GM03348 (cell line): ENCODE measurements at places on chromosomes 7 and 10.
A peak's percentile ranks its signal among the peaks of the same experiment; 100 is the strongest.

- peak; percentile 73 for DNase-seq
Measured at GRCh38 chr7:100119970-100120732, 717 bp downstream of the CNPY4 start.

- DNase-seq = no peak
Measured at GRCh38 chr10:29569795-29570194, 65.0 kb downstream of the SVIL start.

DNA sequence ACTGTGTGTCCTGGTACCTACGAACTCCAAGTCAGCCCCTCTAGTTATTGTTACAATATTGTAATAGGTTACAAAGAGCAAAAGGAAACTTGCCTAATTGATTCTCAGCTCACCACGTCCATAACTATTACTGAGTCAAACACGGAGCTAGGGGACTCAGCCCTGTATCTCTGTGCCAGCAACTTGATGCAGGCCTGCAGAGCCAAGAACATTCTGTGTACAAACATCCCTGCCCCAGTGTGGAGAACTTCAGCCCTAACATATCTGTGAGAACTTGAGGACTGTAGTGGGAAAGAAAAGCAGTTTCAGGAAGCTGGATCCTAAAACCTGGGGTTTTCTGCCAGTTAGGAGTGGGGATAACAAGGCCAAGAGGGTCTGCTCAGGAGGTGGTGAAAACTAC is 114.9 kb upstream of the PRSS58 start:
- DNase-seq = no peak

DNA sequence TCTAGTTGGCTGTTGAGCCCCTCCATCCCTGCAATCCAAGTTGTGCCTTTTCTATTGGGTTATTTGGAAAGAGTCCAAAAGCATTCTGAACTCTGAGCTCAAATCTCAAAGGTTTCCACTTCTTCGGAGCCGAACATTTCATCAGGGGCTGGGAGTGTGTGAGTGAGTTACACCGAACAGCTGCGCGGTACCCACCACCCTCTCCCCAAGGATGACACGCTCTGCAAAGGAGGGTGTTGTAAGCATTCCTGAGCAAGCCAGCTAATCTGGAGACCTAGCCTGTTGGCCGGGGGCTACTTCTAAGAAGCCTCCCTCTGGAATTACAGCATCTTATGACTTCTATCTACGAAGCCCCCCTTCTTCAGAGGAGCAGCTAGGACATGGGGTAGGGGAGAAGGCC is 270.5 kb downstream of the CREB5 start:
- no peak for DNase-seq

DNA sequence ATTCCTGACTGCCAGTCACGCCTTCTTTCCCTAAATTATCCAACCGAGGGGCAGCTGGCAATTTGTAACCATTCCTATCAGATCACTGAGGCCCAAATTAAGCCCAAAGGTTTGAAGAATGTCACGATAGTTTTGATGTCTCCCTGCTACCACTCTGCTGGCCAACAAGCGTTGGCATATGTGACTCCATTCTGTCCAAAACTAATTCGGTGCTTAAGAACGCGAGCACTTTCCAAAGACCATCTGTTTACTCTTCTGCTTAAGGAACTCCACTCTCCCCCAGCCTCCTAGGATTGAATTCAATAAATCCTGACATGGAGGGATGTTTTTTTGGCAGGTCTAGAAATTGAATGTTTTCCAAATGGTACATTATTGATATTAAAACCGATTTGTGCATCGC is 131.5 kb upstream of the CTBP2 start:
- DNase-seq = no peak

GRCh38 chr7:114922652-114923402 is 933 bp downstream of the MDFIC start:
- DNase-seq = peak; percentile 76

DNA sequence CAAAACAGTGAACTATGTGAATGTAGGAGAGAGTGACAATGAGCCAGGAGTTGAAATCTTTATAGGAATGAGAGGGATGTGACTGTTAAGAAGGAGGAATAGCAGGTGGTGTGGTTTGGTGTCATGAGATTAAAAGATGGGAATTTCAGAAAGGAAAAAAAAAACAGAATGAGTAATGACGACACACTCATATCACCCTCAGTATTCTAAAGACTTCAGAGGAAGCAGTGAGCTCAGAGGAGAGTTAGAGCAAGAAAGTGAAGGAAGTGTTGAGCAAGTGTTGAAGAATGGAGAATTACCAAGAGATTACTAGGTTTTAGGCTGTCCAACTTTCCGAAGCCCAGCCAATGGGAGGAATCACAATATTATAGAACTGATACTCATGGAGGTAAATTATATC is 220.5 kb upstream of the HGF start:
- DNase-seq = peak; percentile 25

DNA sequence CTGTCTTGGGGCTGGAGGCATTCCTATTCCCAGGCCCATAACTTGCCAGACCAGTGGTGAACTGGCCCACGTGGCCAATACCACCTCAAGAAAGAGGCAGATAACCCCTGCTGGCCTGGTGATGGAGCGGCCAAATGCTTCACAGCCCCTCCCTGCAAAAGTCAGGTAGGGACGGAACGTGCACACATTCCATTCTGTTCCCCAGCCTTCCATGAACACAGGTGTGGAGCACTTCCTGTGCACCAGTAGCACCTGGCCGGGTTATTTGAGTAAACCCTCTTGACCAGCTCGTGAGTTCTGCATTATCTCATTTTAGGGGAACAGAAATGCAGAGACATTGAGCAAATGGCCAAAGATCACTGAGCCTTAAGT is 134.4 kb downstream of the SH3PXD2A start:
- no peak for DNase-seq

GRCh38 chr10:128859738-128860386 is 607.2 kb upstream of the MGMT start:
- DNase-seq = no peak

GRCh38 chr7:131504157-131504899 is 52.1 kb downstream of the PODXL start:
- DNase-seq = no peak

DNA sequence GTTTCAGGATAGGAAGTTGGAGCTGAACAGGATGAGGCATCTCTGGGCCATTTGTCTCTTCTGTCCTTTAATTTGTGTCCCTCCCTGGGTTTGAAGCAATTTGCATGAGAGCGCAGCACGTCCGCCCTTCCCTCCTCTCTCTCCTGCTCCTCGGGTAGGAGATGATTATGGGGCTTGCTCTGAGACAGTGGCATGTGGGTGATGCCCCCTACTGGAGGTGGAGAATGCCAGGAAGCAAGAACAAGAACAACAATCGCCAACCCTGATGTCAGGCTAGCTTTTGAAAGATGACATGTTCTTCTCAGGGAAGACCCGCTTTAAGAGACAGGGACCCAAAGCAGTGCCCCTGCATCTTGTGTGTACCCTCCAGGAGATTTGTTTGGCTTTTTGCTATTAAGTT is 63.9 kb upstream of the LOXL4 start:
- no peak for DNase-seq

- DNase-seq = peak; percentile 24
Measured at GRCh38 chr10:73956476-73957359, 41.2 kb upstream of the VCL start.

DNA sequence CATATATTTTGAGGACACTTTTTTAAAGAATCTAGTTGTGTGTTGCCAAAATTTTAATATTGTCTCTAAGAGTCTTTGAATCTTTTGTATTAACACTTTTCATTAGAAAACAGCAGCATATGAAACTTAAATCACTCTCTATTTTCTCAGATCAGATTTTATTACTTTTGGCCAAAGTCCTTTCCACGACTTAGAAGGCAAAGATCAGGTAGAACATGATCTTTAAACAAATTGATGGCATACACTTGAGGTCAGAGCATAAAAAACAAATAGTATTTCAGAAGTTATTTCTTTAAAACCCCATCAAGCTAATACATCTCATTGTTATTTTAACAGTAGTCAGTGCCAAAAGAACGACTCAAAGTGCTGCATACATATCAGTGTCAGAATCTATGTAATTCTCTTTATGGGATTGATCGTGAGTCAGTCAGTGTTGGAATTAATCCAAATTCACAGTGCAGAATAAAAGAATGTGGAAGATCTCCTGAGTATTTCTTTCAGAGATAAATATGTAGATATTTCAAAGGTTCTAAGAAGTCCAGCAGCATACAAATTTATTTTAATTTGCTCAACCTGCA is 9.6 kb upstream of the AGMO start:
- no peak for DNase-seq

DNA sequence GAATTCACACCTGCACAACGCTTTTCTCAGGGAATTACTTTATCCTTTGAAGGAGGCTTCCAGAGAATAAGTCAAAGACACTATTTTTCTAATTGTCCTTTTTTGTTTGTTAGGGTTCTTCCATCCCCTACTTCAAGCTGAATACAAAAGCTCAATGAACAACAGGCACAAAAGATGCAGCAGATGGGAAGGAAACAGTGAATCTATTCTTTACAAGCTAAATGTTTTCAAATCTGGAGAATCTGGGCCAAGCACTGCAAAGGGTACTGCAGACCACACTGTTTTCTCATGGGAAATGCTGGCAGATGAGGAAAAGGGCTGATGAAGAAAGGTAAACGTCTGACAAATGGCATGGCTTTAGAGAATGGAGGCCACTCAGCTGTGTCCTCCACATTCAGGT is 18.5 kb downstream of the LIPA start:
- DNase-seq = no peak

- no peak for DNase-seq
Measured at GRCh38 chr7:74615933-74616780, 41.4 kb upstream of the GTF2I start.

DNA sequence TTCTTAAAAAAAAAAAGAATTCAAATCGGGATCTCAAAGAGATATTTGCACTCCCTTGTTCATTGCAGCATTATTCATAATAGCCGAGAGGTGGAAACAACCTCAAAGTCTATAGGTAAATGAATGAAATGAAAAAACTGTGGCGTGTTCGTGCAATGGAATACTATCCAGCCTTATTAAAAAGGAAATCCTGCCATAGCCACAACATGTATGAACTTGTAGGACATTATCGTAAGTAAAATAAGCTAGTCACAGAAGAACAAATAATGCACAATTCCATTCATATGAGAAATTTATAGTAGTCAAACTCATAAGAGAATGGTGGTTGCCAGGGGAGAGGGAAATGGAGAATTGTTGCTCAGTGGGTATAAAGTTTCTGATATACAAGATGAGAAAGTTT is 37.9 kb downstream of the GRK5 start:
- no peak for DNase-seq

- no peak for DNase-seq
Measured at GRCh38 chr7:12879139-12879538, 191.7 kb downstream of the ARL4A start.

DNA sequence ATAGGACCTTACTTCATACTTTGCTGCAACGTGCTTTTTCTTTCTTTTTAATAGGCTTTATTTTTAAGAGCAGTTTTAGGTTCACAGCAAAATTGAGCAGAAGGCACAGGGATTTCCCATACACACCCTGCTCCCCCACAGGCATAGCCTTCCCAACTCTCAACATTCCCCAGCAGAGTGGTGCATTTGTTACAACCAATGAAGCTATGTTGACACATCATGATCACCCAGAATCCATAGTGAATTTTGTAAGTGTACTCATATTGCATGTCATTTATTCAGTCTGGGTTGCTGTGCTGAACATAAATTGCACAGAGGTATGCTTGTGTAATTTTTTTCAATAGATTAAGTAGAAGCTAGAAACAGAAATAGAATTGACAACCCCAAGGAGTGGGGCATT is 327.3 kb downstream of the INHBA start:
- DNase-seq = no peak

DNA sequence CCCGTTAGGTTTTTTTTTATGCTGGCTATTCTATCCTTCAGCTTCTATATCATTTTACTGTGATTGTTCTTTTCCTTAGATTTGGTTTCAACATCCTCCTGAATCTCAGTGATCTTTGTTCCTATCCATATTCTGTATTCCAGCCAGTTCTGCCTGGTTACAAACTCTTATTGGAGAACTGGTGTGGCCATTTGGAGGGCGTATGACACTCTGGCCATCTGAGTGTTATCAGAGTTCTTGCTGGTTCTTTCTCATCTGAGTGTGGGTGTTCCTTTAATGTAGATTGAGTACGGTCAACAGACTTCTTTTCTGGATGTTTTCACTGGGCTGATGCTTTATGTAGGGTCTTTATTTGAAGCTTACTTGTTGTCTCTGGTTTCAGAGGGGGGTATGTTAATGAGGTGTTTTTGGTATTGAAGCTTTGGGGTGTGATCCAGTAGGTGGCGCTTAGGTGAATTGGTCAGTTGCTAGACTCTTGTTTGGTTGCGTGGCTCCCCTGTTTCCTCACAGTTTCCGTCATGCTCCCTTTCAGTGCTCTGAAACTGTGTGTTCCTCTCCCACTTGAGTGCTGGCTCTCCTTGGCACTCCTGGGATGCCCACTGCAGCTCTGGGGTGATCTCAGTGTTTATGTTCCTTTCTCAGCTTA is 80.7 kb downstream of the FANK1 start:
- DNase-seq = no peak

DNA sequence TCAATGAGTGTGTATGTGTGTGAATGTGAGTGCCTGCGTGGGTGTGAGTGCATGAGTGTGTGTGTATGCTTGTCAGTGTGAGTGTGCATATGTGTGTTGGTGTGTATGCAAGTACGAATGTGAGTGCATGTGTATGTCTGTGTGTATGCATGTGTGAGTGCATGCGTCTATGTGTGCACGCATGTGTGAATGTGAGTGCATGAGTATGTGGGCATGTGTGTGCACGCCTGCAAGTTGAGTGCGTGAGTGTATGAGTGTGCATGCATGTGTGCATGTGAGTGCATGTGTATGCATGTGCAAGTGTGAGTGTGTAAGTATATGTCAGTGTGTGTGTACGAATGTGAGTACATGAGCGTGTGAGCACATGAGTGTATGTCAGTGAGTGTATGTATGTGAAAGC is 399.6 kb downstream of the PLXNA4 start:
- DNase-seq = no peak

- DNase-seq = no peak
Measured at GRCh38 chr7:115224922-115225321, 303.0 kb downstream of the MDFIC start.

GRCh38 chr7:41187322-41187721 is 515.6 kb downstream of the INHBA start:
- DNase-seq = no peak

GRCh38 chr7:33691180-33691579 is 214.2 kb upstream of the BMPER start:
- no peak for DNase-seq

- DNase-seq = no peak
Measured at GRCh38 chr7:21972397-21972784, 26.7 kb upstream of the CDCA7L start.

DNA sequence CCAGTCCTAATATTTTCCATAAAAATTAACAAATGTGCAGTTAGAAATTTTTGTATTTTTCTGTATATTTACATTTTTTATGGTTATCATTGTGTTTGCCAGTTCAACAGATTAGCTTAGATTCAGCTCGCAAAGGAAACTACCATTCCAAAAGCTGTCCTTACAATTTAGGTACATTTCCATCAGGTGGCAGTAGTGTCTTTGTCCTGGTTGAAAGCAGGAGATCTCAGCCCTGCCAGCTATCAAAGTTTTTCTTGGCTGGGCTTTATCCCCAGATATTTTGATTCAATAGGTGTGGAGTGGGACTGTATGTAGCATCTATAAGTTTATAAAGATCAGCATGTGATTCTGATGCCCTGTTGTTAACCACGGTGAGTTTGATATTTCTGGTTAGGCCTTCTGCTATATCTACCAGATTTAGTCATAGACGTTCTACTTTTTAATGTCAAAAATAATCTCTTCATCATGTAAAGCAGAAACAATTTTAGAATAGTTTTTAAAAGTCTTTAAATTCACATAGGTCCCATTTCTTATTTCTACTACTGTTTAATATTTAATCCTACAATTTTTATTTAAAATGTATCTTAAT is 15.5 kb upstream of the ICA1 start:
- DNase-seq = no peak

GRCh38 chr7:116557066-116557585 is 32.3 kb downstream of the CAV1 start:
- DNase-seq = no peak
